ENCODE measurements at places on chromosomes 7 and 10. TPM values are rescaled to one million over a fixed set of nuclear protein-coding genes. Genes with fewer than 3 reads are reported as not detected.

- no peak for DNase-seq
Observed at GRCh38 chr7:117308891-117309290, 14.0 kb downstream of the WNT2 start.

DNA sequence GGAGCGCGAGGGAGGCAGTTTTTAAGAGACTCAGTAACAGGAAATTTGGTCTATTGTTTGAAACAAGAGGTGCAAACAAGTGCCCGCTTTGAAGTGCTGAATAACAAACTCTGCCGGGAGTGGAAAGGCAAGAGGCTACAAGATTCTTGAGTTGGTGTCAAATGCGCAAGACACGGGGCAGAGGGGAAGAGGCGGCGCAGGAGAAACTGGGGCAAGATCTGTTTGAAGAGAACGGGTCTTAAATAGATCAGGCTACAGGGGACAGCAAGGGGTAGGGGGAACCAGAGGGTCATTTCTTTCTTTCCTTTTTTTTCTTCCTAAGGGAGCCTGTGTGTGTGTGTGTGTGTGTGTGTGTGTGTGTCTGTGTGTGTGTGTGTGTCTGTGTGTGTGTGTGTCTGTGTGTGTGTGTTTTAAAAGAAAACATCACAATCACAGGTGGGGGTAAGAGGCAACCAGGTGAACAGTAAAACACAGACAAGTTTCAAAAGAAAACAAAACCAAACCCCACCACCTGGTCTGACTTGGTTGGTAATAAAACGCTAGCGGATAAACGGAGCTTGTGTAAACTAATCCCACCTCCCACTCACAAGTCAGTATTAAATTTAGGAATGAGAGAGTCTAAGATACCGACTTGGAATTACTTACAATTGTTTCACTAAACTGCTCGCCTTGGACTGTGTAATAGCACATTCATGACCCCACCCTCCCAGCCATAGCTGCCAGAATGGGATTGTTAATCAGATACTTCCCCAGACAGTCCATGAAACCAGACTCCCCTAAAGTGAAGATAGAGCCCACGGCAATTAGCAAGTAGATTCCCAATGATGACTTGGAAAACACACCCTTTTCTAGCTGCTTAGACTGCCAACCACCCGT is 13.1 kb upstream of the CUX1 start:
- peak; percentile 22 for DNase-seq

DNA sequence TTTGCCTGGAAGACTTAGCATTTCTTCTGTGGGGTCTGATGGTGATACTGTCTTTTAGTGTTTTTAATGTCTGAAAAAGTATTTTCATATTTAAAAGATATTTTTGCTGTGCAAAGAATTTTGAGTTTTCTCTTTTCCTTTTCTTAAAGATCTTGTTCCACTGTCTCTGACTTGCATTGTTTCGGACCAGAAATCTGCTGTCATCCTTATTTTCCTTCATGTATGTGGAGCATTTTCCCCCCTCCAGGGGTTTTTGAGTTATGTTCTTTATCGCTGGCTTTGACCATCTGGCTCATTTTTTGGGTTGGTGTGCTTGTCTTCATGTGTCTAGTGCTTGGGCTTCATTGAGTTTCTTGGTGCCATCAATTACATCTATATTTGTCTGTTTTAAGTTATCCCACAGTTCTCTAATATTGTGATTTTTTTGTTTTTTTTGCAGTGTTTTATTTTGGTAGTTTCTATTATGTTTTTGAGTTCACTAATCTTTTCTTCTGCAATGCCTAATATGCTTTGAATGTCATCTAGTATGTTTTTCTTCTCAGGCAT is 119.9 kb downstream of the MGMT start:
- DNase-seq, result no peak

GRCh38 chr7:113331155-113331898 is 213.0 kb upstream of the SMIM30 start:
- no peak for DNase-seq

The GCK gene
- total RNA-seq, result not detected

DNA sequence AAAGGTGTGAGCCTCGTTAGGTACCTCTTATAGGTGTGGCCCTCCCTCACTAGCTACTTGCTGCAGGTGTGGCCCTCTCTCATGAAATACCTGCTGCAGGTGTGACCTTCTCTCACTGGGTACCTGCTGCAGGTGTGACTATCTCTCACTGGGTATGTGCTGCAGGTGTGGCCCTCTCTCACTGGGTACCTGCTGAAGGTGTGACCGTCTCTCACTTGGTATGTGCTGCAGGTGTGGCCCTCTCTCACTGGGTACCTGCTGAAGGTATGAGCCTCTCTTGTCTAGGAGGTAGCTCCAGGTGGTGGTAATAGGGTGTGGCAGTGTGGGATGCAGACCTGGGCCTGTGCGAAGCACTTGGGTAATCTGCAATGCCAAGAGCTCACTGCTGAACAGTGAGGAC is 170.7 kb upstream of the PLPP4 start:
- no peak for DNase-seq

The TAS2R4 gene
- total RNA-seq, result 3.8 TPM

All from mammary epithelial cell (primary cell).